ENCODE measurements at places on chromosomes 7 and 10.

DNA sequence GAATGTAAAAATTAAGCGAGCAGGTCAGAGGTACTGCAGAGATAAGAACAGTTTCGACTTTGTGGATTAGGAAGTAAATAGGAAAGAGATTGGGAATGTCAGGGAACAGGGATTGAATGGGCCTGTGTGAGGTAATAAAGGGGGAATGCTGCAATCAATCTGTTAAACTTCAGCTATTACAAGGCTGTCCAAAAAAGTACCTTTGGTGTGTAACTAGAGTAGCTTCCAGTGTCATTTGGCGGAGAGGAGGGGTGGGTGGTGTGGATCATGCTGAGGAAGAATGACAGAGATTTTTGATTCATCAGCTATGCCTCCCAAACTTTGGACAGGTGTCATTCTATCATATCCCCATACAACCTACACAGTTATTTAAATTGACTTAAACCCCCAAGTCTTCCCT, 128.2 kb upstream of the RHEB start:
- DNase-seq: no peak

GRCh38 chr7:33190688-33191304, 61.4 kb downstream of the BBS9 start:
- DNase-seq: no peak

GRCh38 chr10:102368077-102368476, 27.4 kb upstream of the NFKB2 start:
- no peak for DNase-seq

DNA sequence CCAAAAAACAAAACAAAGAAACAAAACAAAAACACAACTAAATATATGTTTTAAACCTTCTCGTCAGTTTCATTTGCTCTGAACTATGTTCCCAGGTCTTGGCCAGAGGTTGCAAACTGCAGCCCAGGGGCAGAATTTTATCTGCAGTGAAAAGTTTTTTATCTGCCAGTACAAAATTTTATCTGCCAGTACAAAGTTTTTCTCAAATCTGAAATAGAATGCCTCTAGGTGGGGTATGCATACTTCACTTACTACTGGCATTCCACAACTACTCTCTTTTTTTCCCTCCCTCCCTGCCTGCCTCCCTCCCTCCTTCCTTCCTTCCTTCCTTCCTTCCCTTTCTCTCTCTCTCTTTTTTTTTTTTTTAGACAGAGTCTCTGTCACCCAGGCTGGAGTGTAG, 9.4 kb upstream of the CLDN3 start:
- DNase-seq: no peak

DNA sequence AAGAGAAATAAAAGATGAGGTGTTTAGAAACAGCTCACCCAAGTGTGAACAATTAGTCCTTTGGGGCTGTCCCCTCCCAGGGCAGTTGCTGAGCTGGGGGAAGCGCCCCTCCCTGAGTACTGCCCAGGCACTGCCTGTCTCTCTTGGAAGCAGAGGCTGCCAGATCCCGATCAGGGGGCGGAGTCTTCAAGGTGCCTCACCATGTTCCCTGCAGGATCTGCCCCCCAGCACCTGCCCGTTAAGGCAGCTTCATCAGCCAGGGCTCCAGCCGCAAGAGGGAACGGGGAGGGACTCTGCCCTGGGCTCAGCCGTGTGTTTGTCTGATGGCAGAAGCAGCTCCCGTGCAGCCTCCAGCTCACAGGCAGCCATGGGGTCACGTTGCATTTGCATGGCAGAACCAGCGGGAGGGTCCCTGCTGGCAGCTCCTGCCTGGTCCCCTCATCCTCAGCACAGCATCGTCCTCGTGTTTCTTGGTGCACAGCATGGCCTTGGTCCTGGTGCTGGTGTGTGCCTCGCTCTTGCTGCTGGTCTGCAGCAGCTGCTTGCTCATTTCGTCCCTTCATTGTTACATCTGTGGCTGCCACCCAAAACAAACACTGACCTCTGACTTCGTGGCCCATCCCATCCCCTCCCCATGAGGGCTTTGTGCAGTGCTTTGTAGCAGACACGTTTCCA, 10.7 kb upstream of the DPYSL4 start:
- no peak for DNase-seq

- no peak for DNase-seq
These were observed 562.9 kb upstream of the TPK1 start for GRCh38 chr7:145398758-145399157.

DNA sequence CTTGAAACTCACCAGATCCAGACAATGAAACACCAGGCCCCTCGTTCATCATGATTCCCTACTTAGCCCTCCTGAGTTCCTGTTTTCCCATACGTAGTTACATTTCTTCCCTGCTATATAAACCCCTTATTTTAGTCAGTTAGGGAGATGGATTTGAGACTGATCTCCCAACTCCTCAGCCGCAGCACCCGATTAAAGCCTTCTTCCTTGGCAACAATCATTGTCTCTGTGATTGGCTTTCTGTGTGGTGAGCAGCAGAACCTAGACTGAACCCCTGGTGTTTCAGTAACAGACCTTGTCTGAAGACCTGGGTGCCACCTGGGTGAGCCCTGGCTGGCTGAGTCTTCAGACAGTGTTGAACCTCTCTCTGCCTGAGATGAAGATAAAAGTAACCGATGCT, 118.0 kb downstream of the OAT start:
- DNase-seq: no peak

- no peak for DNase-seq
These were observed 212.4 kb upstream of the YAE1 start for GRCh38 chr7:39353615-39354376.

DNA sequence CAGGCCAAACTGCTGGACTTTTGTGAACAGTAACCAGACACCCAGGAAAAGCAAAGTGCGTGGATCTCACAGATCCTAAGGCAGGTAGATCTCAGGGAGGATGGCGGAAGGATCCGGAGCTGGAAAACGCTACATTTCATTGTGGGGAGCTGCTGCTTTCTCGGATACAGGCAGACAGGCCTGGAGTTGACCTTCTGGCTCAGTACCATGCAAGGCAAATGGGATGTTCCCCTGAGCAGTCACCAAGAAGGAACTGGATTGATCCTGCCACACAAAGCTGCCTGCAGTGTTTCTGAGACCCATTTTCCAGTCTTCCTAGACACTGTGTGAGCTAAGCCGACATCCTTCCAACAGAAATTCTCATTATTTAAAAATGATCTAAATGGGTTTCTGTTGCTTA, 65.5 kb downstream of the ZRANB1 start:
- DNase-seq: no peak

- no peak for DNase-seq
These were observed 76.2 kb upstream of the KIAA1217 start for GRCh38 chr10:24132741-24133140.

GRCh38 chr10:128540781-128541761, 414.8 kb upstream of the MKI67 start:
- no peak for DNase-seq

- DNase-seq: no peak
These were observed 5.9 kb downstream of the SAP25 start for GRCh38 chr7:100567751-100568175.

- no peak for DNase-seq
These were observed 4.8 kb upstream of the ZNF488 start for GRCh38 chr10:47388879-47389278.

GRCh38 chr7:87328281-87328680, 17.2 kb upstream of the CROT start:
- no peak for DNase-seq

GRCh38 chr10:47063858-47064257, 152.6 kb downstream of the PTPN20 start:
- DNase-seq: no peak

DNA sequence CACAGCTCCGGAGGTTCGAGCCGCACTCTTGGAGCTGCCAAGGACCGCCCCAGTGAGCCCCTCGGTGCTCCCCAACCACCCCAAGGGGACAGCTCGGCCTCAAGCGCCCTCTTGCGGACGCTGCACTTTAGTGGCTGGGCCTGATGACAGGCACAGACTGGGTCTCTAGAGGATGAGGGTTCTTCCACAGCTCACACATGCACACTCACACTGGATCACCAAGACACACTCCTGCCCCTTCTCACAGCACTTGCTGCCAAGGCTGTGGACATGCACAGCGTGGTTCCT, 2.1 kb downstream of the RET start:
- no peak for DNase-seq

DNA sequence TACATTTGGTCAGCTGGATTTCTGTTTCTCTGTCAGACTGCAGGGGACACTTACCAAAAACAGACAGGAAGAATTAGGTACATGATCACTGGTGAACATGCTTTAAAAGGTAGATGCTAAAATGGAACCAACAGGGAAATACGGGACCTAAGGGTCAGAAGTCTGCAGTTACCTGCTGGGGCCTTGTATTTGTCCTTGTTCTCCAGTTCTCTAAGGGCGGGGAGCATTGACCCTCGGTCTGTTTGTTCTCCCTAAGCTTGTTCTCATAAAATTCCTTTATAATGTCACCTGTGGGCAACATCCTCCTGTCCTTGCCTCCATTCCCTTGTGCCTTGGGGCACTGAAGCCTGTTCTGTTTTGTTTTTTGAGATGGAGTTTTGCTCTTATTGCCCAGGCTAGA, 29.8 kb upstream of the MSMB start:
- no peak for DNase-seq

GRCh38 chr7:31648288-31648687, 38.7 kb upstream of the PPP1R17 start:
- no peak for DNase-seq

DNA sequence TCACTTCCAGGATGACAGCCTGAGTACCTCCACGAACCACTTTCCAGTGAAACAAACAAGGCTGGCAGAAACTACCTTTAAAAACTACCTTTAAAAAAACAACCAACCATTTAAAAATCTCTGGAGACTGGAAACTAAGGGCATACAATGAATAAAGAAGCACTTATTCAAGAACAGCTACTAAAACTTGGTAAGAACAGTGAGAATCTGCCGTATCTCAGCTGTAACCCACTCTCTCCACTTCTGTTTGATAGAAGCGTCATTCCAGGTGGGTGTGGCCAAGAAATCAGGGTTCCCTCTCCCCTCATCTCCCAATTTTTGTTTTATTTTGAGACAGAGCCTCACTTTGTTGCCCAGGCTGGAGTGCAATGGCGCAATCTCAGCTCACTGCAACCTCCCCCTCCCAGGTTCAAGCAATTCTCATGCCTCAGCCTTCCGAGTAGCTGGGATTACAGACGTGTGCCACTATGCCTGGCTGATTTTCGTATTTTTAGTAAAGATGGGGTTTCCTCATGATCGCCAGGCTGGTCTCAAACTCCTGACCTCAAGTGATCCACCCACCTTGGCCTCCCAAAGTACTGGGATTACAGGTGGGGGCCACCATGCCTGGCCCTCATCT, 158.8 kb upstream of the CHST15 start:
- DNase-seq: no peak

DNA sequence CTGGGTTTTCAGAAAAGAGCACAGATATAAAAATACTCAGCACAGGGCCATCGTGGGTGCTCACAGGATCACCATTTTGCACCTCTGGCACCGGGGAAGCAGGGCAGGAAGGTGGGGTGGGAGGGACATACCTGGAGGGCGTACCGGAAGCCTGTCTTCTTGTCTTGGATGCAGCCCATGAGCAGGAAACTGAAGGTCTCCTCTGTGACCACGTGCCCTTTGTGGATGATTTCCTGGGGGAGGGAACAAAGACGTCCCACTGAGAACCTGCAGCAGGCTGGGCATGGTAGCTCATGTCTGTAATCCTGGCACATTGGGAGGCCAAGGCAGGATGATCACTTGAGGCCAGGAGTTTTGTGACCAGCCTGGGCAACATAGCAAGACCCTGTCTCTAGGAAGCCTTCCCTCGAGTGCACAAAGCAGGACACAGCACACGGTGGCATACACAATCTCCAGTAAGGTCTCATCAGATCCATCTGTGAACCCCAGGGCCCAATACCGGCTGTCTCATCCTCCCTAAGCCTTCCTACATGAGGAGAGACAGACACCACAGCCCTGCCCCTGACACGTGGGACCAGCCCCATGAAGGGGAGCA, 9.5 kb downstream of the PTCD1 start:
- no peak for DNase-seq

GRCh38 chr10:110681023-110681681, 37.0 kb downstream of the RBM20 start:
- DNase-seq: no peak

DNA sequence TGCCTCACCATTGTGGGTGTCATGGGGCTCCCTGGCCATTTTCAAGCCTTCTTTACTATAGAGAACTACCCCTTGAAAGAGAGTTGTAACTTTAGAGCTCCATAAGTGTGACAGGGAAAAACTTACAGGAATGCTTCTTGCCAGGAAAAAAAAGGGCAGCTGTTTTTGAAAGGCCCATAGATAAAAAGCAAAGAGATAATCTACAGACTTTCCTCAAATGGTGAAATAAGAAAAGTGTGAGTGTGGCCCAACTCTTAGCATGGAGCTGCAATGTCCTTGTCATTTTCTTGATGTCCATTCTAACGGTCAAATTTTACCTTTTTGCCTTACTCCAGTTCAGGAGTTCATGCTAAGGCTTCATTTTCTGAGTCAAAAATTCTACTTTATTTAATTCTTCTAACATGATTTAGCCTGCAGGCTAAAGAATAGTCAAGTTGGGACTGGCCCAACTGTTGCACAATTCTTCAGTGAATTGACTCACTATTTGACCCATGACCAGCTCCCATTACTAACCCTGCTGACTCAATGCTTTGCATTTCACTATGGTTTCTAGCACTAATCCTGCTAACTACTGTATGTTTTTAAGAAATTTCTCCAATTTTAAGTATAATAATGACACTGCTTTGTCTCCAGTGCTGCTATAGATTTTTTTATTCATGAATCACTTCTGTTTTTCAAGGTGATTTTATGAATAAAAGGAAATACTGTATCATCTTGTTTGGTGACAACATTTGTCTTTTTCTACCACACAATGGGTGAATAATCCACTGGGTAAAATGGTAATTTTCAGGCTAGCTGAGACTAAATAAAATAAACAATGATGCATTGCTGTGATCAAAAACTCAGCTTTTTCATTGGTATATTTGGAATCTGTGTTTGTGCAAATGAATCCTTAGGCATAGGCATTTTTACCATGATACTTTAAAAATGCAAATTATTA, 41.4 kb upstream of the SGCE start:
- DNase-seq: peak; percentile 88

GRCh38 chr7:81527651-81528050, 242.2 kb downstream of the HGF start:
- no peak for DNase-seq

- DNase-seq: no peak
These were observed 560.4 kb downstream of the IPMK start for GRCh38 chr10:57707300-57707658.

DNA sequence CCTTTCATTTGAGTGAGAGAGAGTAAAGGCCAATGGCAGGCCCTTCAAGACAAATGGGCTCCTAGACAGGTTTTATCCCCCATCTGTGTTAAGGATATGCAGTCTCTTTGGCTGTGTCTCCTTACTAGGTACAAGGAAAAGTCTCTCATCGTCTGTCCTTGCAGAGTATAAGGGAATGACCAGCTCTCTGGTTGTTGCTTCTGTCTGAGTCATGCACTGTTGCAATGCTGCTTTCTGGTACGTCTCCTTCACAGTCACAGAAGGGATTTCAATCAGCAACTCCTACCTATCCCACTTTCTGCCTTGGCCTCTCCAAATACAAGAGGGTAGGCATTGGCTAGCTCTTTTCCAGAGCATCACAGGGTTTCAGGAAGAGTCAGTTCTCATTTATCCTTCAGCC, 48.1 kb downstream of the CTTNBP2 start:
- DNase-seq: no peak

Data from pulmonary artery endothelial cell (primary cell).